ENCODE measurements at places on chromosomes 5 and 9.

GRCh38 chr5:22076586-22076985 lies 776.6 kb downstream of the CDH12 start:
- no peak for DNase-seq

- DNase-seq = no peak
Observed at GRCh38 chr9:38027714-38028113, 41.3 kb downstream of the SHB start.

DNA sequence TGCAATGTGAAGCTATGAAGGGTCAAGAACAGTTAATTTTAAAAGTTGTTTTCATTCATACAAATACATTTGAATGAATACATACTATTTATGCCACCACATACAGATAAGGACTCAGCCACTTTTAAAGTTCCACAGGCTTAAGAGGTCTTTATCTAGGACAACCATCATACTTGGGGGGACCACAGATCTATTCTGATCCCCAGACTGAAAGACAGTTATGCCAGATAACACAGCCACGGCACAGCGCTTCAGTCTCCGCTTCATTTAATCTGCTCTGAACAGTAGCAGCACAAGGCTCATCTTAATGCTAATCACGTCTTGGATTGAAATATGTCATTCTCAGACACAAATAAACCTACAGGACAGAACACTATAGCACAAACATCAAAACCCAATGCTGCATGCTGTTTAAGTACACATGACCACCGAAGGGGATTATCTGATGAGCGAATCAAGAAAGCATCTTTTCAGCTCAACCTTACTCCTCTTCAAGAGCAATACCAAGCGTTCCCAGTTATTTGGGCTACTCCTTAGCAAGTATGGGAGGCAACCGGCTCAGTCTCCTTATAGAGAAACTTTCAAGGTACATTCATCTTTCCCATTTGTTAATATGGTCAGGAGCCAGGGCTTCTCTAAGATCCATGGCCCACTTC lies 33.3 kb downstream of the PUM3 start:
- DNase-seq = no peak

GRCh38 chr5:1727571-1727970 lies 72.1 kb downstream of the MRPL36 start:
- no peak for DNase-seq

DNA sequence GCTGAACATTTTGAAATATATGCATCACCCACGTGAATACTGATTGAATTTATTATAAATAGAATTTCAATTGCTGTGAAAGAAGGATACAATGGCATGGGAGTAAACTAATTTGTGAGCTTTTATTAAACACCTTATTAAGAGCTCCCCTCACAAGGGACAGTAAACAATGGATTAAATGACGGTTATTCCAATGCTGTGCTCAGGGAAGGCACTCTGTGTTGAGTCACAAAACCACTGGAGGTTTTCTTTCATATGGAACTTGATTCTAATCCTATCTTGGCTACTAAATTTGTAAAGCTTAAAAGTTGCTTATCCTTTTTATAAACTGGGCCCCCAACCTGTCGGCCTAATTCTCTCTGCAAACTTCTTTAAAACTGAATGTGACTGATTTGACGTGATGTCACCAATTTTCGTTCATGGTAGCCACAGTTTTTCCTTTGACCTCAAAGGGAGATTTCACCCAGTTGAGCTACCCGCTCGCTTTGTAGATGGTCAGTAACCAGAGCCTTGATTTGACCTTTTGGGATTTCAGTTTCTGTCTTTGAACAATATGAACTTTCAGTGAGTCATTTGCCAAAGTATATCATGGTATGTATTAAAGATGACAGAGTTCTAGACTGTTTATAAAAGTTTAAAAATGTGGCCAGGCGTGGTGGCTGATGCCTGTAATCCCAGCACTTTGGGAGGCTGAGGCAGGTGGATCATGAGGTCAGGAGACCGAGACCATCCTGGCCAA lies 61.3 kb upstream of the PIK3R1 start:
- DNase-seq = no peak

DNA sequence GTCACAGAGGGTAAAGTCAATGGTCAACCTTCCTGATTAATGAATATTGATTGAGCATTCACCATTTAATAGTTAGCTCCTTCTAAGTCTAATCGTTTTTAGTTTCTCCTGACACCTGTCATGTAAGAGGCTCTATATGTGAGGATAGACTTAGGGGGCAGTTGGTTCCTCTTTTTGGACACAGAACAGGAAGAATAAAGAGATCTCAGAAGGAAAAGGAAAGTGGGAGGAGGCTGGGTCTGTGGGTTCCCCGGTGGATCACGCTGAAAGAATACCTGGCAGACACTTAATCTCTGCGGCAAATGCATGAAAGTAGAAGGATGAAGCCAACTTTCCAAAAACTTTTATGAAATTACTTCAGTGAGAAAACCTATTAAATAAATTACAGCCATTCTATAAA lies 98.4 kb downstream of the PDE4D start:
- no peak for DNase-seq
